ENCODE measurements at places on chromosomes 6 and 20.

DNA sequence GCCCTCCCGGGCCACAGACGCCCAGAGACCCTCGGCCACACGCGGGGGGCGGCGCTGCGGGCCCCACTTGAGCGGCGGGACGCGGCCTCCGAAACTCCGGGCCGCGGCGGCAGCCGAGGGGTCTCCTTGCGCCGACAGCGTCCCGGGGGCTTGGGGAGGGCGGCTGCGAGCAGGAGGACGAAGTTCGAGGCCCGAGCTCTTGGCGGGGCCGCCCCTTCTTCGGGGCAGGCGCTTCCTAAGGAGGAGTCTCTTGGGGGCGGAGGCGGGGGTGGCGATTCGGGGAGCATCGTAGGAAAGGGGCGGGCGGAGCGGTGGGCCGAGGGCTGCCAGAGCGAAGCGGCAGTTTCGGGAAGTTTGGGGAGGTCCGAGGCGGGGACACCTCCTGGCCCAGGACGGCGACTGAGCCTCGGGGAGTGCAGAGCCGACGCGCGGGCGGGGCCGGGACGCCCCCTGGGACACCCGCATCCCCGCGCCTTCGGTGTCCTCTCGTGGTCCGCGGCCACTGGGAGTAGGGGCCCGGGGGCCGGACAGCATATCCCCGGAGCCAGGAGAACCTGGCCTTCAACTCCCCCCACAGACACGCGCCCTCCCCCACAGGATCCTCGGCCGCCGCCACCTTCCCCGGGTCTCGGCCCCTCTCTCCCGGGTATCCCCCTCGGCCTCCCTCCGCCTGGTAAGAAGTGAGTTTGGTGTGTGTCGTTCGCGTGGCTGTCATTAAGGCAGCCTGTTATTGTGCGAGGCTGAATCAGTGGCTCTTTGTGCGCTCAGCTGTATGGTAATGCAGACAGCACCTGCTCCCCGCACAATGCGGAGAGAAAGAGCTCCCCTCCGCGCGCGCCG, 613 bp upstream of the DLL1 start:
- DNase-seq, result peak; percentile 35

- no peak for DNase-seq
Observed at GRCh38 chr6:144036835-144037195, 28.8 kb upstream of the PLAGL1 start.

- DNase-seq, result no peak
Observed at GRCh38 chr6:25942561-25943147, 12.2 kb upstream of the SLC17A2 start.

- DNase-seq, result no peak
Observed at GRCh38 chr6:128574402-128574801, 54.0 kb upstream of the PTPRK start.

DNA sequence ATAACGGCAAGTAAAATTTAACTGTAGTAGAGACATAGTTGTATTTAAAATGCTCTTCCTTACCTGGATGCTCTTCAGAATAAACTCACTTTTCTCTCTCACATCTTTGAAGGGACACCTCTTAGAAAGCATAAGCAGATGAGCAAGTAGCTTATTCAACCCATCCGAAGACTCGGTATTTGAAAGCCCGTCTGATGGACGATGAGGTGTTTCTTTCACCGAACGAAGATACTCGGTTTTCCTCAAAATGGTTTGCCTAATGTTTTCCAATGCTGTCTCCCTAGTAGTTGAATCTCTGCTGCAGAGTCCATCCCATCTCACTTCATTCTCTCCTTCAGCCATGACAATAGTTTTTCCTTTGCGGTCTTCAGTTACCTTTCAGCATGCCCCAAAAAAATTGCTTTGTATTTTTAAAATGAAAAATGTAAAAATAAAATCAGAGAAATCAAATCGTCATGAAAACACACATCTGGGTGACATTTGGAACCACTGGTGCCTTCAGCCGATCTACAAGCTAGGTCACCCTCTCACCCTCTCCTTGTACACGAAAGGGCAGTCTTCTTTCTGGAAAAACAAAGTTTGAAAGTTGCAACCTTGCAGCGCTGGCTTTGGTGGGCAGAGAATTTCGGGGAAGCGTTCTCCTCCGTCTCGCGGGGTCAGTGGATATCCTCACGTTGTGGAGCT, 772 bp downstream of the SESN1 start:
- DNase-seq, result no peak

DNA sequence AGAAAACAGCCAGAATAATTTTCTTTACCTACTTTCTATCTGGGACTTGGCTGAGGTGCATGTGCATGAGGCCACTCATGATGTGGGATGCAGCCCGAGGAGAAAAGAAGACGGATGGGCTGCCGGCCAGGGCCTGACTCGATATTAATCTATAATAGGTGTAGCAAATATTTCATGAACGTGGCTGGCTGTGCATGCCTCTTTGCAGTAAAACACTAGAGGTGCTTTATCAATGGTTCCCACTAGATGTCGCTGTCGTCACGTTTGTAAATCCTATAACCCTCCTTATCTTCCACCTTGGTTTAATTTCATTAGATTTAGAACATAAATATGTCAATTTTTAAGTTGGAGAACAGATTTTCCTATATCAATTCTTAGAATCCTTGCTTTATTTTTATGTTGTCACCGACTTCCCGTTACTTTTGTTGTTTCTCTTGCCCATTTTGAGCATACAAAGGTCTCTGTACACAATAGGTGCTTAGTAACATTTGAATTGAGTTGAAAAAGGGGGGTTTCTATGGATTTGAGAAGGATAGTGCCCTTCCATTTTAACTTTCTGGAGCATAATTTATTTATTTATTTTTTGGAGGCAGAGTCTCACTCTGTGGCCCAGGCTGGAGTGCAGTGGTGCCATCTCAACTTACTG, 19.6 kb upstream of the FERMT1 start:
- peak; percentile 40 for DNase-seq

GRCh38 chr6:38091613-38092012, 272.1 kb downstream of the ZFAND3 start:
- no peak for DNase-seq

- DNase-seq, result no peak
Observed at GRCh38 chr6:5401845-5402738, 140.8 kb downstream of the FARS2 start.
